ENCODE measurements at places on chromosomes 16 and 17.

- DNase-seq = no peak
These were observed 155.0 kb upstream of the CACNG5 start for GRCh38 chr17:66679631-66680517.

DNA sequence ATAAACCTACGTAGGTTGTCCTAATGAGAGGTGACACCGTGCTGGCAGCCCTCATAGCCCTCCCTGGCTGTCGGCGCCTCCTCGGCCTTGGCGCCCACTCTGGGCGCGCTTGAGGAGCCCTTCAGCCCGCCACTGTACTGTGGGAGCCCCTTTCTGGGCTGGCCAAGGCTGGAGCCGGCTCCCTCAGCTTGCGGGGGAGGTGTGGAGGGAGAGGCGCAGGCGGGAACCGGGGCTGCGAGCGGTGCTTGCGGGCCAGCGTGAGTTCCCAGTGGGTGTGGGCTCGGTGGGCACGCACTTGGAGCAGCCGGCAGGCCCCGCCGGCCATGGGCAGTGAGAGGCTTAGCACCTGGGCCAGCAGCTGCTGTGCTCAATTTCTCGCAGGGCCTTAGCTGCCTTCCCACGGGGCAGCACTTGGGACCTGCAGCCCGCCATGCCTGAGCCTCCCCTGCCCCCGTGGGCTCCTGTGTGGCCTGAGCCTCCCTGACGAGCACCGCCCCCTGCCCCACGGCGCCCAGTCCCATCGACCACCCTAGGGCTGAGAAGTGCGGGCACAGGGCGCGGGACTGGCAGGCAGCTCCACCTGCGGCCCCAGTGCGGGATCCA lies 40.1 kb upstream of the AMZ2 start:
- no peak for DNase-seq

- DNase-seq = no peak
These were observed 42.8 kb downstream of the CDK5R1 start for GRCh38 chr17:32529604-32530003.

GRCh38 chr17:13000561-13000960 lies 17.3 kb downstream of the ELAC2 start:
- DNase-seq = no peak

DNA sequence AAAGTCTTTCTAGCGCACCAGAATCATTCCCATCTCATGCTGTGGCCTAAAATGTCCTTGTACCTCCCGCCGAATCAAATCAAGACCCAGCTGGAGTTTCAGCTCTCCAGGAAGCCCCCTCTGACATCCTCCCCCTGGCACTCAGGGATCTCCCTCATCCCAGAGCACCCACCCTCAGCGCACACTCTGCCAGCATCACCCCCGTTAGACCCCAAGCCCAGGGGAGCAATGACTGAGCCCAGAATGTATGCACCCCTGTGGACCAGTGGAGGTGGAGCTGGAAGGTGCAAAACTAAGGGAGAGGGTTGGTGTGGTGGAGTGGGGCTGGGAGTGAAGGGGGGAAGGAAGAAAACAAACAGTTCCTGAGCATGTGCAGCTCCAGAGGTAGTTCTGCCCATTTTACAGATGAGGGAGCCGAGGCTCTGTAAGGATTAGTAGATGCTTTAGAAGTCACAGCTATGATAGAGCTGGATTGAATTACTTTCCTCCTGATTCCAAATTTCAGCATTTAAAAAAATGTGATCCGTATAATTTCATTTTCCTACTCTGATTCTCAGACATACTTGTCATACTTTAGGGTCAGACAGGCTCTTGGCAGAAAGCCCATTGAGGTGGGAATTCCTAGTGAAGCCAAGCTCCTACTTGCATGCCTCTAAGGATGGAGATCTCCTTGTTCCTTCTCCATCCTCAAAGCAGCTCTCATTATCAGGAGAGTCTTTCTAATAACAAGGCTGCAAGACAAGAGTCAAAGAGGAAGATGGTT lies 242.7 kb downstream of the KATNIP start:
- DNase-seq = no peak

- no peak for DNase-seq
These were observed 138.0 kb upstream of the NUDT7 start for GRCh38 chr16:77584205-77584859.

GRCh38 chr16:54398986-54399385 lies 112.4 kb upstream of the IRX3 start:
- DNase-seq = no peak

DNA sequence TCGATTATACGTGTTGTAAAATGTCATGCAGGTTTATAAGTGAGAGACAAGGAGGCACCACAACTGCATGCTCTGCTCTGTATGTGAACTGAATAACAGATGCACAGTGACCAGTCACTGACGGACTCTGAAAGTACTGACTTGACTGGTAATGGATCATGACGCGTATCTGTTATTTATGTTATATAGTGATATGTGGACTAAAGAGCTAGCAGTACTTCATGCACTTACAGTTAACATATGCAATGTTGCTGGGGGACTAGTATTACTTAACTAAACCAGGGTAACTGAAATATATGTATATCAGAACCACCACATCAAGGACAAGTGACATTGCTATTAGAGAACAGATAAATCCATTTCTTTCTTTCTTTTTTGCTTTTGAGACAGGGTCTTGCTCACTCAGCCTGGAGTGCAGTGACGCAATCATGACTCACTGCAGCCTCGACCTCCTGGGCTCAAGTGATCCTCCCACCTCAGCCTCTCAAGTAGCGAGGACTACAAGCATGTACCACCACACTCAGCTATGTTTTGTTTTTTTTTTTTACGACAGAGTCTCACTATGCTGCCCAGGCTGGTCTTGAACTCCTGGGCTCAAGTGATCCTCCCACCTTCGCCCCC lies 17.2 kb downstream of the COIL start:
- no peak for DNase-seq

GRCh38 chr17:62800585-62800984 lies 7.5 kb downstream of the MARCHF10 start:
- no peak for DNase-seq

GRCh38 chr17:78899361-78900260 lies 3.4 kb downstream of the CEP295NL start:
- DNase-seq = no peak

- DNase-seq = no peak
These were observed 457.9 kb downstream of the SLC39A11 start for GRCh38 chr17:72634621-72635020.

GRCh38 chr17:39122991-39123390 lies 28.4 kb downstream of the PLXDC1 start:
- DNase-seq = no peak

Data from stimulated activated CD4-positive, alpha-beta T cell treated with anti-CD3 and anti-CD28 coated beads, TNF-alpha, amount 100 ng/mL, for 1 hour (primary cell).